ENCODE measurements at places on chromosomes 16 and 17. TPM values are rescaled to one million over a fixed set of nuclear protein-coding genes. Genes with fewer than 3 reads are reported as not detected.

DNA sequence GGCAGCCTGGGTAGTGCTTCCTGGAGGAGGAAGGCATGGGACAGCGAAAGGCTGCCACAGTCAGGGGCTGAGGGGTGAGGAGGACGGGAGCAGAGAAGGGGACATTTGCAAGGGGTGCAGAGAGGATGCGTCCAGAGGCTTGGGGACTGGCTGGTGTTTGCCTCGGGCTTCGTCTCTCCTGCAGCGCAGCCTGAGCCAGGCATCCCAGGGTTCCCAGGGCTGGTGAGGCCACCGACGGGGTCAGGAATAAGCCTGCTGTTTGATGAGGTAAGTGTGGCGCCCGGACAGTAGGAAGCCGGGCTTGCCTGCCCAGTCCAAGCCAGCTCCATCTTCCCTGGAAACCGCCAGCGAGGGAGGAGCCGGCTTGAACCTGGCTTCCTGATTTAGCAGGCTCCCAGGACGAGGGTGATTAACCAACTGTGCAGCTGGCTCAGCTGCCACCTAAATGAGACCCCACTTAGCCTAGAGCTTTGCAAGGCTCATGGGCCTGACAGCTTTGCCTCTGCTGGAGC, 47.8 kb downstream of the PITPNM3 start:
- DNase-seq: no peak

- no peak for DNase-seq
Measured at GRCh38 chr16:17084130-17084529, 386.6 kb downstream of the XYLT1 start.

GRCh38 chr17:61005358-61005757, 327.7 kb downstream of the BCAS3 start:
- no peak for DNase-seq

GRCh38 chr16:709566-710499, 4.2 kb upstream of the FBXL16 start:
- no peak for DNase-seq

DNA sequence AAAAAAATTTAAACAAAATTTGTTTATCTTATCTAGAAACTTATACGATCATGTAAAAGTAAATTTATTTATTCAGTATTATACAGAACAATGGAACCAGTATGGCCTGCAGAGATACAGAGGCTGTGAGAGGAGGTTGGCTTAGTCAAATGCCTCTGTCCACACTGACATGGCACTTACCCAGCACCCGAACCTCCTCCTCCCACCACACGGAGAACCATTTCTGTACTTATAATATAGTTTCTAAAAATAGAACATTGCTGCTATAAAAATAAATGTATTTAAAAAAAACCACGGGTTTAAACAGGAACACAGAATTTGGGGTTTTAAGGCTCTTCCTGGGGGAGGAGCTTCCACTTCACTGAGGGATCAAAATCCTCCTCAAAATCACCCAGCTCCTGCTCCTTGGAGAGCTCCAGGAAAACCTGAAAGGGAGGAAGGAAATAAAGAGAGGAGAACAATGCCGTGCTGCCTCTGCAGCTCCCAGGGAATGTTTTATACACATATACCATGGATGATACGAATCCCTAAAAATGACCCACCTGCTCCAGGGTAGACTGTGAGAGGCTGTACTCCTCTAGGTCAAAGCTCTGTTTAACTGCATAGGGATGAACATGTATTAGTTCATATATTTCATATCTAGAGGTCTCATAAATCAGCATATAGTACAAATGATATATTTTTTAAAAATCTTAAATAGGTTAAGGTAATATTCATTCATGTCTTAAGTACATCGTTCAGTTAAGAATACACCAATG, 87.3 kb downstream of the ABCA8 start:
- DNase-seq: no peak

- DNase-seq: no peak
Measured at GRCh38 chr16:77403732-77404131, 31.1 kb downstream of the ADAMTS18 start.

DNA sequence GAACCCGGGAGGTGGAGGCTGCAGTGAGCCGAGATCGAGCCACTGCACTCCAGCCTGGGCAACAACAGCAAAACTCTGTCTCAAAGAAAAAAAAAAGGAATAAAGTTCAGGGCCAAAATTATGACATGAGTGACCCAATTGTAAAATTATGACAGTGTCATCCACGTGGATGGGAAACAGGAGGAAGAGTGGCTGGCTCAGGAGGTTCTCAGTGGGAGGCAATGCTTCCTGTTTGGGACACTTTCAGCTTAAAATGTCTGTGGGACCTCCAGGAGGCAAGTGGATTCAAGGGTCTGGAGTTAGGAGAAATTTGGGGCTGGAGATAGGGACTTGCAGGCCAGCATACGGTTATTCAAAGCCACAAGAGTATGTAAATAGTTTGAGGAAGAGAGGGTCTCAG, 8.0 kb upstream of the STX4 start:
- DNase-seq: no peak

GRCh38 chr16:27436921-27437650, 35.1 kb downstream of the IL21R start:
- peak; percentile 37 for DNase-seq

- no peak for DNase-seq
Measured at GRCh38 chr16:86086471-86086870, 187.5 kb downstream of the IRF8 start.

DNA sequence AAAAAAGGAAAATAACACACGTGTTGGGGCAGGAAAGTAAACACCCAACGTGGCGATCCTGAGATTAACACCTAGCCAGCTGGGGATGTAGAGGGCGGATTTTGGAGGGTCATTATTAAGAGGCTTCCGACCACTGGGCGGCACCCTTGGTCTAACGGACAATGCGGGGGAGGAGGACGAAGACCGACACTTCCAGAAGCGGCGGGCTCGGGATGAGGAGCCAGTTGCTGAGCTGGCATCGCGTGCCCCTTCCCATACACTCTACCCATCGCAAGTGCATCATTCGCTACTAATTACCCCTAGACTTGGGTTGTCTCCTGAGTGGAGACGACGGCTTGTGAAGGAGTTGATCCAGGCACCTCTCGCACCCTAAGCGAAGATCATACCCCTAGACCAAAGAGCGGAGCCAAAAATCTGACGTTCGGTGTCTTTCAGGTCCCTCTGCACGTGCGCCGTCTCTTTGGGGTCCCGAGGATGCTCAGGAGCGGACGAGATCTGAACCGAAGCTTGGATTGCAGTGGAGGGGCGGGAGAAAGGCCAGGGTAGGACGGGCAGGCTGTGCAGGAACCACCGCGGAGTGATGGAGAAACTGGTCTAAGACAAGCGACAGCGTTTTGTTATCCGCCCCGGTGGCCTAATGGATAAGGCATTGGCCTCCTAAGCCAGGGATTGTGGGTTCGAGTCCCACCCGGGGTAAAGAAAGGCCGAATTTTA, 17.6 kb downstream of the ZNF213 start:
- DNase-seq: peak; percentile 97

- DNase-seq: no peak
Measured at GRCh38 chr16:67677712-67678111, 11.1 kb downstream of the C16orf86 start.

DNA sequence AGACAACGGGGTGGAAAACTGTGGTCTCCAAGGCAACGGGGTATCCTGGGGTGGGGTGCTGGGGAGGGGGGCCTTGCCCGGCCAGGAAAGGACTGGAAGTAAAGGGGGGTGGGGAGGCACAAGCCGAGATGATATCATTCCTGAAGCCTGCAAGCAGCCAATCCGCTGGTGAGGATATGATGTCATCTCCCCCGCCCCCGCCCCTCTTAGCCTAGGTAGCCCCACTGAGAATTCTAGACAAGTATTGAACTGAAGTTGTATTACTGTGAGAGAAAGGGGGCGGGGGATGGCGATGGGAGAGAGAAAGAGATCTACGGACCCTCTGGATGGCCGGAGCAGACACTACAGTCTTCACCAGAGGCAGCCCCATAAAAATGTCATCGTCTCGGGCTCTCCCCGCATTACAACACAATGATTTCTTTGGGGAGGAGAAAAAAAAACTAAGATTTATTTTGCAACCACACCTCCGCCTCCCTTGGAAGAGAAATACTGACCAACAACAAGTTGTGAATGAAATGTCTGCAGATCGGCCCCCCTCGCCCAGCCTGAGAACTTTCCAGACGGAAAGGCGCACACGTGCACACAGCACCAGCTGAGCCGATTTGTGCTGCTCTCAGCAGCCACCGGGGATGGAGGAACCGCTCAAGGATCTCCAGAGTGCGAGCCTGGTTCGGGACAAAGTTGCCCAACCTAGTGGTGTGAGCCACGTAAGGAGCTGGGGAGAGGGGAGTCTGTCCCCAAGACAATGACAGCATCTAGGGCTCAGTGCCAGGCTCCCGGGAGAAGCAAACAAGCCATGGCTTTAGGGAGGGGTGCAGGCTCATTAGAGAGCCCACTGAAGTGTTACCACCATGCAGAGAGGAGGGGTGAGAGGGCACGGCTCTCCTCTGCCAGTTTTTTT, 222.1 kb downstream of the SOX9 start:
- no peak for DNase-seq

DNA sequence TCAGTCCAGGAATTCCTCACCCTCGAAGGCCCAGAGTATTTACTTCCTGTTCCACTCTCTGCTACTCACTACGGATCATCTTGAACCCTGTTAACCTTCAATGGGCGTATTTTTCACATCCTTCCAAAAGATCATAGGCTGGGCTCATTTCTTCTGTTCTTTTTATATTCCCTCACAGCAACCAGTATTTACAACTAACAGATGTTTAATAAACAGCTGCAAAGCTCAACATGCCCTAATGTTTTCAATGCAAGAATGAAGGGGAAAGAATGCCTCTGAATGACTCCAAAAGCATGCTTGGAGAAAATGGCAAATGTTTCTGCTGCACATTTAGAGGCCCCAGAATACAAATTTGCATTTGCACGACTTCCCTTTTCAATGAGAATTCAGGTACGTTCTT, 174.9 kb downstream of the ZFHX3 start:
- no peak for DNase-seq

- no peak for DNase-seq
Measured at GRCh38 chr17:9209781-9210370, 188.6 kb downstream of the NTN1 start.

DNA sequence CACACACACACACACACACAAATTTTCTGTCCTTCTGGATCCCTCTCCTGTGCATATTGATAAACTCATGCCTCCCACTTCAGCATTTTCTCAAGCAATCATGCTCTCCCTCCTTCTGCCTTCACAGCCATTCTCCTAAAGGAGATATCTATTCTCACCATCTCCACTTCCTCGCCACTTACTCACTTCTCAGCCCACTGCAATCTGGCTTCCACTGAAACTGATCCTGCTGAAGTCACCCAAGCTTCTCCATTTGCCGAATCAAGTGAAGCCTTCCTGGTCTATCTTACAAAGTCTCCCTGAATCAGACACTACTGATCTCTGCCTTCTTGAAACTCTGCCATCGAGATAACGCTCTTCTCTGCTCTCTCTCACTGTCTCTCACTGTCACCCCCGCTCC, 54.0 kb upstream of the GNAO1 start:
- DNase-seq: no peak

DNA sequence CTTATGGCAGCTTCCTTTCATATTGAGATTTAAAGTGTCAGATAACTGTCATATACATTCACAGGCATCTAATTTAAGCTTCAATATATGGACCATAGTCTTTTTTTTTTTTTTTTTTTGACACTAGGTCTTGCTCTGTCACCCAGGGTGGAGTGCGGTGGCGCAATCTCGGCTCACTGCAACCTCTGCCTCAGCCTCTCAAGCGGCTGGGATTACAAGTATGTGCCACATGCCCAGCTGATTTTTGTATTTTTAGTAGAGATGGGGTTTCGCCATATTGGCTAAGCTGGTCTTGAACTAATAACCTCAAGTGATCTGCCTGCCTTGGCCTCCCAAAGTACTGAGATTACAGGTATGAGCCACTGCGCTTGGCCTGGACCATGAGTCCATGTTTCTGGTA, 13.6 kb downstream of the CEP95 start:
- DNase-seq: no peak

DNA sequence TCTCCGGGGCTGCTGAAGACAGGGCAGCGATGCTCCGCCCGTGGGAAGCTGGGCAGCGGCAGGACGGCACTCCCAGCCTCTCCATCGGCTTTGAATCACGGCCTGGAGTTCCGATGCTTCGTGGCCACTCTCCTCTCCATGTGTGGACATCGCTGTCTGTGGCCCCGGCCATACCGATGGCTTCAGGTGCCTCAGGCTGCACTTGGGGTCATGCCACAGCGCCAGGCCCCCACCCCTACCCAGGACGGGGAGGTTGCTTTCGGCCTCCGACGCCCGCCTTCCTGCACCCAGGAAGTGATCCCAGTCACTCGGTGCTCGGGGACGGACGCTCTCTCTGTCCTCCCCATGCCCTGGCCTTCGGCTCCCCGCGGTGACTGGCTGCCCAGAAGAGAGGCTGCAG, 180.7 kb downstream of the BANP start:
- DNase-seq: no peak

DNA sequence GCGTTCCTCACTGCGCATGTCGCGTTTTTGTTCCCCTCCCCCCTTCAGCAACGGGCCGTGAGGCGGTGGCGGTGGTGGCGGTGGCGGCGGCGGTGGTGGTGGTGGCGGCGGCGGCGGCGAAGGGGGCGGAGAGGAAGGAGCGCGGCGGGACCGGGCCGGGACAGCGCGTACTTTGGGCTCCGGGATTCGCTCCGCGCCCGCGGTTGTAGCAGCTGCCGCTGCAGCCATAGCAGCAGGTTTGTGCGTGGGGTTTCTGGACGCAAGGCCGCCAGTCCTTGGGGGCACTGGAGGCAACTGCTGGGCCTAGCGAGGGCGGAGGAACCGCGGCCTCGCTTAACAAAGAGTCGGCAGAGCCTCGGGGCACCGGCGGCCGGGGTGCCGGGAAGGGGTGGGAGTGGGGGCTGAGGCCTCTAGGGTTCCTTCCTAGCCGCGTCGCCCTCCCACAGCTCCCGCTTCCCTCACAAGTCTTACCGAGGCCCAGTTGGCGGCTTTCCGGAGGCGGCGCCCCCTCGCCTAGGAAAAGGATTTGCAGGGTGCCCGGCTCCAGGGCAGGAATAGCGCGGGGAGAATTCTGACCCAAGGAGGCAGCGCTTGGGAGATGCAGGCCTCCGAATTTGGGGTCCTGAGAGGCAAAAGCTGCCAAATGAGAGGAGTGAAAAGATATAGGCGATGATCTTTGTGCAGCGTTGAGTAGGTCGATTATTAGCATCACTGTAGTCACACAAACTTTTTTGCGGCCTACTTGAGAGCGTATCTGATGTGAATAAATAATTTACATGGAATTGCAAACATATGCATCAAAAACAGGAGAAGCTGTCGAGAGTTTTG, at the start of gene DDX42:
DDX42 (plus strand) TSS at position 30 of the 828 bp plus-strand sequence. CDS start 12,880 bp downstream, outside the sequence.
- no peak for DNase-seq

Gene DPEP3
- total RNA-seq: not detected

Gene GP1BA
- not detected for total RNA-seq

Gene ESRP2
- total RNA-seq: 71.0 TPM

Gene HID1
- 13.0 TPM for total RNA-seq

Gene CDH16
- 0.25 TPM for total RNA-seq

Gene C17orf50
- total RNA-seq: not detected

Gene DLG4
- 23.3 TPM for total RNA-seq

Gene PMFBP1
- not detected for total RNA-seq

Data from vagina (tissue), 2 donors.